AG04449 (cell line): ENCODE measurements at places on chromosomes 6 and 20.

GRCh38 chr6:108179741-108180140 lies 13.9 kb downstream of the NR2E1 start:
- no peak for DNase-seq

DNA sequence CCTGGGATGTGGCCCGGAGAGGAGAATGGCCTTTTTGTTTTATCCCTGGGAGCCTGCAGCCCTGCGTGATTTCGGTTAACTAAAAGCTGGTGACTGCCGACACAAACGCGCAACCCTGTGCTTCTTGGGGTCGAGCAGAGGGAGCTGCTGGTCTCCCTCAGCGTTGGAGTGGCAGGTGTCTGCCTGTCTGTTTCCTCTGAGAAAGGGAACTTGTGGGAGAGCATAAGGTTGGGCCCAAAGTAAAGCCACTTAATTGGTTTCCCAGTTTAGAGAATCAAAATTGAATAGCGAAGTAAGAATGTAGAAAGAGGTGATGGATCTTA lies 500 bp downstream of the LTV1 start:
- DNase-seq, result no peak

- no peak for DNase-seq
Measured at GRCh38 chr20:32248043-32248442, 29.4 kb upstream of the KIF3B start.

DNA sequence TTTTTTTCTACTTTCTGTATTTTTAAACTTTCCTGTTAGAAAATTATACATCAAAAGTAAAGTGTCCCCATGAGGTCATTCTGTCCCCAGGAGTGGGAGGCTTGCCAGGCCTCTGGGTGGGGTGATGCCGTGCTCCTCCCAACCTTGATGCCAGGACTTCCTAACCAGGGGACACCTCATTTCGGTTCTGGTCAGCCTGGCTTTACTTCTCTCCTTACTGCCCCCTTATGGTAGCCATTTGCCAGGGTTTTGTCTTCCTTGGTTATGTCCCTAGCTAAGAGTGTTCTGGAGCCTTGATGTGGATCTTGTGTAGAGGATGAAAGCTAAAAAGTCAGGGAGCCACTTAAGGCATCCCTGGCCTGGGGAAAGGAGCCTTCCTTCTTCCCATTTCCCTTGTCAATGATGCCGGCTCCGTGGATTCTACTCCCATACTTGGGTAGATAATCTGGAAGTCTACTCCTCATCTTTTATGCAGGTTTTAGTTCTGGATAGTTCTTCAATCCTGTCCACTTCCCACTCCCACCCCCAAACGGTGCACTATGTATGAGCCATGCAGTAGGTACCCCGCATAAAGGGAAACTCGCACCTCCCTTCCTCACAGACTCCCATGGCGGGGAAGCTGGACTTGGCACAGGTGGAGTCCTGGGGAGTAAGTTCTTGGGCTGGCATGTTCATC lies 164.1 kb upstream of the SALL4 start:
- DNase-seq, result no peak

GRCh38 chr6:158962371-158962770 lies 37.6 kb downstream of the RSPH3 start:
- no peak for DNase-seq

- no peak for DNase-seq
Measured at GRCh38 chr20:58889798-58890517, 37.4 kb downstream of the GNAS start.

DNA sequence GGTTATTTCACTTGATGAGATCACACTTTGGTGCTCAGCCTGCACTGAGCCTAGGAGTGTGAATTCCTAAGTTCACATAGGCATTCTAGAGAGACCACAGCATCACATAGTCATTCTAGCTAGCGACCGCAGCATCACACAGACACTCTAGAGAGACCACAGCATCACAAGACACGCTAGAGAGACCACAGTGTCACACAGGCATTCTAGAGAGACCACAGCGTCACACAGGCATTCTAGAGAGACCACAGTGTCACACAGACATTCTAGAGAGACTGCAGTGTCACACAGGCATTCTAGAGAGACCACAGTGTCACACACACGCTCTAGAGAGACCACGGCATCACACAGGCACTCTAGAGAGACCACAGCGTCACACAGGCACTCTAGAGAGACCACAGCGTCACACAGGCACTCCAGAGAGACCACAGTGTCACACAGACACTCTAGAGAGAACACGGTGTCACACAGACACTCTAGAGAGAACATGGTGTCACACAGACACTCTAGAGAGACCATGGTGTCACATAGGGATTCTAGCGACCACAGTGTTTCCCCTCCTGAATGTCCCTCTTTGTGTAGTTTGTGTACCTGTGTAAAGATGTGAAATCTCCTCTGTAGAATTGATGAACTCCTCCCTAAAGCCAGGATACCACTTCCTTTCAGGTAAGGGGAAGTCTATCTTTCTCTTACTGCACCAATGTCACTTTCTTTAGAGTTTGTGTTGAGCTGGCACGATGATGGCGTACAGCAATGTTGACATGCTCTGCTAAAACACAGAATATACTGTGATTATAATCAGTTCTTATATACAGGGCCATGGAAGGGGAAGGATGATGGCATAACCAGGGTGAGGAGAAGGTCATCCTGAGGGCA lies 169.4 kb downstream of the ZDHHC14 start:
- no peak for DNase-seq

- no peak for DNase-seq
Measured at GRCh38 chr20:50726955-50727791, 4.2 kb upstream of the PARD6B start.

DNA sequence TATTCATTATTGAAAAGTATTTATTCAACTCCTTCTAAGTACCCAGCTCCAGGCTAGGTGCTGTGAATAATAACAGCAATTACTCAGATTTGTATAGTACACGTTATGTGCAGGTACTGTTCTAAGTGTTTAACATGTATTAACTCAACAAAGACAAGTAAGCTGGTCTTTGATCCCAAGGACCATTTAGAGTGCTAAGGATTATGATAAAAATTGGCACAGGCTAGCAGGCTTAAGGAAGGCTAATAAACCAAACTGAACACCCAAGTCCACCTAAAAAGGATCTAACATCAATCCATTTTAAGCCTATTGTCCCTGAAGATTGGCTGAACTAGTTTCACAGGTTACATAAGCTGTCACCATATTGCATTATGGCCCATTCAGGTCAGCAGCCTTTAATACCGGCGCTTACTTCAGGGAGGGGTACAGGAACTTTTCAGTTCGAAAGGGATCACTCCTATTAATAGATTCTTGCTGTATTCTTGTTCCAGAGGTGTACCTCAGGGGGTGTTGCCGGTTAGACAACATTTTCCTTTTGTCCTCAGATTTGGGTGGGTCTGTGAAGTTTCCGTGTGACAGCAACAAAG lies 99.0 kb upstream of the GMDS start:
- no peak for DNase-seq

DNA sequence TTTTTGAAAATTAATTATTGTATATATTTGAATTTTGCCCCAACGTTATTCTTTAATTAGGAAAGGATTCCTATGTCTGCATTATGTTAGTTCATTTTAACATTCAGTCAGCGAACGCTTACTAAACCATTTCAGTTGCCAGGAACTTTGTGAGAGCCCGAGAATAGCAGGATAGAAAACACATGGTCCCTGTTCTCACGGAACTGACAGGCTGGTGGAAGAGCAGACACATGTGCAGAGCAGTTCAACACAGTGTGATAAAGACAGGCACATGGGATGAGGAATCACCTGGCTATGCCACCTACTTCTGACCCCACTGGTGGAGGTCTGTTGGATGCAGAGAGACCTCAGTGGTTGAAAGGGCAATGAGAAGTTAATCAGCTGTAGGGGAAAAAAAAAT lies 367.2 kb downstream of the EPM2A start:
- no peak for DNase-seq

GRCh38 chr6:130825772-130826441 lies 1.3 kb upstream of the SMLR1 start:
- no peak for DNase-seq

DNA sequence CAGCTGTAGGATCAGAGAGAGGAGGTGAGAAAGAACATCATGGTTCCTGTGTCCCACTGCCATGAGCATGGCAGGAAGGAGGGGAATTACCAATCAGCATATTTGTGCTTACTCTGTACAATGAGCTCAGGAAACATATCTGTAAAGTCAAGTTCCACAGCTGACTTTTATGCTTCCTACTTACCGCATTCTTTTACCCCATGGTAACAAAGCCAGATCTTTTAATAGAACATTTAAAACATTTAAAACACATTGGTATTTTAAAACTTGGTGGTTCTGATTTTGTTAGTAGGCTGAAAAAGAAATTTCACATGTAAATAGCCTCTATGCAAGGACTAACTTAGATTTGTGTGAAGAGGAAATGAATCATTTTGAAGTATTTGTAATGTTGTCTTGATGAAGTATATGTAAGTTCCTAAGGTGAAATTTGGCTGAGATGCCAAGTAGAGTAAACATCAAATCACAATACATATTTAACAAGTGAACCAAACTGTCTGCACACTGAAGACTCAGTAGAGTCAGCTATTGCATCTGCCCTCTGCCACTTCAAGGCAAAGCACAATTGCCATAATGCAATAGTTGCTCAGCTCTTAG lies 114.7 kb downstream of the GJA10 start:
- peak; percentile 31 for DNase-seq

DNA sequence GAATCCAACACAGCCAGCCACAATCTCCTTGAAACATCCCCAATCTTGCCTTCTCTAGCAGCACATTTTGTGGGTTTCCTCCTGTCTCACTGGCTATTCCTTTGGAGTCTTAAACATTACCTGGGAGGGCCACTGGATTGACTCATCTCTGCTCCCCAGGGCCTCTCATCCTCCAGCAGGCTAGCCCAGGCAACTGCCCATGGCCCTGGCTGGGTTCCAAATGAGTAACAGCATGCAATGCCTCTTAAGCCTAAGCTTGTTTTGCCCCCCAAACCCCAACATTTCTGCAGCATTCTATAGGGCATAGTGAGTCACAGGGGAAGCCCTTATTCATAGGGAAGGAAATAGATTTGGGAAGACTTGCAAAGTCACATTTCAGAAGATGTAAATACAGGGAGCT lies 204.9 kb downstream of the FOXA2 start:
- no peak for DNase-seq

- DNase-seq, result no peak
Measured at GRCh38 chr6:149727793-149728498, 10.0 kb upstream of the LATS1 start.

- no peak for DNase-seq
Measured at GRCh38 chr6:136250686-136251008, 536 bp upstream of the MTFR2 start.

DNA sequence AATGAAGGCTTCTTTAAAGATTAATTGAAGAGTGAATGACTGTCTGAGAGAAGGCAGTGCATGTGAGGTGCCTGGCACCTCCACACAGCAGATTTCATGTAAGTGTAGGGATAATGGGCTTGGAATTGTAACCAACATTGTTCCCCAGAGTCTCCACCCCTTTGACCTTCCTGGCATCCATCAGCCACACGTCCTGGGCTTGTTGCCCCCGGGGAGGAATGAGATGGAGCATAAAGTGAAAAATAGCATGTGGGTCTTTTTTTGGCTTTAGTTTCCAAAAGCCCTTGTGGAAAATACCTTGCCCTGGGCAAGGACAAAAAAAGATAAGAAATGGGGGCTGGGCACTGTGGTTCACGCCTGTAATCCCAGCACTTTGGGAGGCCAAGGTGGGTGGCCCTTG lies 242.2 kb upstream of the ECI2 start:
- DNase-seq, result no peak

DNA sequence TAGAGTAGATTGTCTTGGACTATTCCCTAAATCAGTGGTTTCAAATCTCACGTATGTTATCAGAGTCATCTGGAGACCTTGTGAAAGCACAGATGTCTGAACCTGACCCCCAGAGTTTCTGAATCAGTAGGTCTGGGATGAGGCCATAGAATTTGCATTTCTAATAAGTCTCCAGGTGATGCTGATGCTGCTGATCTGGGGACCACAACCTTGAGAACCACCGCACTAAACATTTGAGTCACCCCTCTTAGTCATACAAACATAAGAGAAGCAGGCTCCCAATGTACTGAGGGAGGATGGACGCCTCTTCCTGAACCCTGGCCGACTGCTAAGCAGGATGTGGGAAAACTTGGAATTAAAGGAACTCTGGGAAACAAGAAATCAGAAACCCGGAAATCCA lies 187.8 kb upstream of the PRDM1 start:
- peak; percentile 46 for DNase-seq

GRCh38 chr6:20932284-20932683 lies 398.0 kb downstream of the CDKAL1 start:
- DNase-seq, result no peak

- no peak for DNase-seq
Measured at GRCh38 chr20:50453533-50454244, 56.5 kb upstream of the PTPN1 start.

- no peak for DNase-seq
Measured at GRCh38 chr6:34235307-34236130, 1.2 kb upstream of the HMGA1 start.

DNA sequence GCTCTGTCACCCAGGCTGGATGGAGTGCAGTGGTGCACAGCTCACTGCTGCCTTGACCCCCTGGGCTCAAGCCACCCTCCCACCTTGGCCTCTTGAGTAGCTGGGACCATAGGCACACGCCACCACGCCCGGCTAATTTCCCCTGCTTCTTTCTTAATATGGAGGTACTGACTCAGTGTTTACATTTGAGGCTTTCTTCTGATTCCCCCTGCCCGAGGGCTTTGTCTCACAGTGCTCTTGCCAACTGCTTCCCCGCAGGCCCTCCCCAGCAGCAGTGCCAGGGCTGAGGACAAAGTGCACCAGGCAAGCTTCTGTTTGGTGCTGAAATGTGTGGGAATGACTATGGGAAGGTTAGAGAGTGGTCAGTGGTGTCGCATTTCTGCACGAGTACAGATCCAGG lies 34.8 kb downstream of the NR2E1 start:
- no peak for DNase-seq

DNA sequence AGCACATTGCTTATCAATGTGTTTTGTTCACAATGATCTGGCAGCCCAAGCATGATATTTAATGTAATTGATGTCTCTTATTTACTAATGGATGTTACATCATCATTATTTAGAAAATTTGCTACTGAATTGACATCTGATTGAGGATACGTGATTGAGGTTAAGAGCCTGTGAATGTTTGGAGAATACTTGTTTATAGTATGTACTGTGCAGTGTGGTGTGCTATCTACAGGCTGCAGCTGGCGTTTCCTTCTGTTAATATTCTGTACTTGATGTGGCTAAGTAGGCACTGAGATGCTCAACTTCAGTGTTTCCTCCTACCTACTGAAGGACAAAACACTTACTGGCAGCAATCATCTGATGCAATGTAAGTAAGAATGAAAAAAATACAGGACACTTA lies 709.6 kb upstream of the FLRT3 start:
- DNase-seq, result no peak

DNA sequence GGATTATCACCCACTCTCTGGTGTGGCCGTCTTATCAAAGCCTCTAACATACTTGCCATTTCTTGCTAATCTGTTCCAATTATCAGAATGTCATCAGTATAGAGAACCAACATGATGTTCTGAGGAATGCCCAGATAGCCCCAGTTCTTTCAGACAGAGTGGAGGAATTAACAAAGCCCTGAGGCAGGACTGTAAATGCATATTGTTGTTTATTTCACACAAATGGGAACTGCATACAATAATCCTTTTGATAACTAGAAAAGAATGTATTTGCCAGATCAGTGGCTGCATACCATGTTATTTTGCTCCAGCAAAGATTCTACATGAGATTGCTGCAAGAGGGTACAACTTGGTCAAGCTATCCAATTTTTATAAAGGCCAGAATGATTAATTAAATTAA lies 112.8 kb upstream of the HEY2 start:
- DNase-seq, result no peak

- DNase-seq, result no peak
Measured at GRCh38 chr20:12321736-12322135, 404.0 kb downstream of the BTBD3 start.

- no peak for DNase-seq
Measured at GRCh38 chr20:59078231-59078630, 35.6 kb upstream of the PRELID3B start.
